ENCODE measurements at places on chromosomes 16 and 17.

DNA sequence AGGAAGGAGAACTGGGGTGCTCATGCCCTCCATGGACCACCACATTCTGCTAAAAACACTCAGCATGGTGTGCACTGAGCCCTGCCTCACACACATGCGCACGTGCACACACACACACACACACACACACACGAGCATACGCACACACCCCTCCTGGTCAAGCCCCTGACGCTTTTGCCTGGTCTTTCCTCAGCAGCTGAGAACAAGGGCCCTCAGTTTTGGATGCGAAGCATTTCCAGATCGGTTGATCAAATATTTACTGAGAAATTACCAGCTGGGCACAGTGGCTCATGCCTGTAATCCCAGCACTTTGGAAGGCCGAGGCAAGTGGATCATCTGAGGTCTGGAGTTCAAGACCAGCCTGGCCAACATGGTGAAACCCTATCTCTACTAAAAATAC is 20.1 kb upstream of the RAI1 start:
- DNase-seq, result no peak

- DNase-seq, result peak; percentile 18
Measured at GRCh38 chr17:31488264-31488981, 96.9 kb downstream of the RAB11FIP4 start.

DNA sequence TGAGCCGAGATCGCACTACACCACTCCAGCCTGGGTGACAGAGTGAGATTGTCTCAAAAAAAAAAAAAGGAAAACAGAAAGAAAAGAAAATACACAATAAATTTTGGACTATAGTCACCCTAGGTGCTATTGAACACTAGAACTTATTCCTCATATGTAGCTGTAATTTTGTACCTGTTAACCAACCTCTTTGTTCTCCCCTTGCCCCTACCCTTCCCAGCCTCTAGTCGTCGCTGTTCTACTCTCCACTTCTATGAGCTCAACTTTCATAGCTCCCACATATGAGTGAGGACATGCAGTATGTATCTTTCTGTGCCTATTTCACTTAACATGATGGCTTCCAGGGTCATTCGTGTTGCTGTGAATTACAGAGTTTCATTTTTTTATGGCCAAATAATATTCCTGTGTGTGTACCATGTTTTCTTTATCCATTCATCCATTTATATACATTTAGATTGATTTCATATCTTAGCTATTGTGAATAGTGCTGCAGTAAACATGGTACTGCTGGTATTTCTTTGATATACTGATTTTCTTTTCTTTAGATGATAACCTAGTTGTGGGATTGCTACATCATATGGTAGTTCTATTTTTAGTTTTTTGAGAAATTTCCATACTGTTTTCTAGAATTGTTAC is 28.3 kb downstream of the VPS35L start:
- DNase-seq, result peak; percentile 58

GRCh38 chr17:61396586-61397085 is 3.0 kb upstream of the TBX2 start:
- no peak for DNase-seq

GRCh38 chr17:62712171-62712581 is 84.7 kb downstream of the MRC2 start:
- no peak for DNase-seq

- DNase-seq, result no peak
Measured at GRCh38 chr16:68000450-68000849, 1.2 kb upstream of the DPEP2 start.

- DNase-seq, result no peak
Measured at GRCh38 chr17:37492167-37492566, 2.5 kb downstream of the DUSP14 start.

GRCh38 chr17:39791111-39791992 is 53.6 kb downstream of the GRB7 start:
- DNase-seq, result no peak

- no peak for DNase-seq
Measured at GRCh38 chr17:13004336-13004735, 13.5 kb downstream of the ELAC2 start.

DNA sequence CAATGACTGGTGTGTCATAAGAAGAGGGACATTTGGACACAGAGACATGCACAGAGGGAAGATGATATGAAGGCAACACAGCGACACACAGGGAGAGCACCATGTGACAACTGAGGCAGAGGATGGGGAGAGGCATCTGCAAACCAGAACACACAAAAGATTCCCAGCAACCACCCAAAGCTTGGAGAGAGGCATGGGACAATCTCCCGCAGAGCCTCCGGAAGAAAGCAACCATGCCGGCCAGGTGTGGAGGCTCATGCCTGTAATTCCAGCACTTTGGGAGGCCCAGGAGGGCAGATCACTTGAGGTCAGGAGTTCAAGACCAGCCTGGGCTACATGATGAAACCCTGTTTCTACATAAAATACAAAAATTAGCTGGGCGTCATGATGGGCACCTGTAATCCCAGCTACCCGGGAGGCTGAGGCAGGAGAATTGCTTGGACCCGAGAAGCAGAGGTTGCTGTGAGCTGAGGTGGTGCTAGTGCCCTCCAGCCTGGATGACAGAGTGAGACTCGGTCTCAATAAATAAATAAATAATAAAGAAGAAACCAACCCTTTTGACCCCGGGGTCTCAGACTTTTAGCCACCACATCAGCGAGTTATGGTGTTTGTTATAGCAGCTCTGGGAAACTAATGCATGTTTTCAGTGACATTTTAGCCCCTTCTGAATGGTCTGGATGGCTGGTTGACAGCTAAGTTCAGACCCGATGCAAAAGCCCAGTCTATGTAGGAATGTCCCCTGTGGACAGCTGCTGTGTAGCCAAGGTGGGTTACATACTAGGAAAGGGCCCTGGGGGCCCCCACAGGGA is 13.8 kb upstream of the PLCG2 start:
- no peak for DNase-seq

DNA sequence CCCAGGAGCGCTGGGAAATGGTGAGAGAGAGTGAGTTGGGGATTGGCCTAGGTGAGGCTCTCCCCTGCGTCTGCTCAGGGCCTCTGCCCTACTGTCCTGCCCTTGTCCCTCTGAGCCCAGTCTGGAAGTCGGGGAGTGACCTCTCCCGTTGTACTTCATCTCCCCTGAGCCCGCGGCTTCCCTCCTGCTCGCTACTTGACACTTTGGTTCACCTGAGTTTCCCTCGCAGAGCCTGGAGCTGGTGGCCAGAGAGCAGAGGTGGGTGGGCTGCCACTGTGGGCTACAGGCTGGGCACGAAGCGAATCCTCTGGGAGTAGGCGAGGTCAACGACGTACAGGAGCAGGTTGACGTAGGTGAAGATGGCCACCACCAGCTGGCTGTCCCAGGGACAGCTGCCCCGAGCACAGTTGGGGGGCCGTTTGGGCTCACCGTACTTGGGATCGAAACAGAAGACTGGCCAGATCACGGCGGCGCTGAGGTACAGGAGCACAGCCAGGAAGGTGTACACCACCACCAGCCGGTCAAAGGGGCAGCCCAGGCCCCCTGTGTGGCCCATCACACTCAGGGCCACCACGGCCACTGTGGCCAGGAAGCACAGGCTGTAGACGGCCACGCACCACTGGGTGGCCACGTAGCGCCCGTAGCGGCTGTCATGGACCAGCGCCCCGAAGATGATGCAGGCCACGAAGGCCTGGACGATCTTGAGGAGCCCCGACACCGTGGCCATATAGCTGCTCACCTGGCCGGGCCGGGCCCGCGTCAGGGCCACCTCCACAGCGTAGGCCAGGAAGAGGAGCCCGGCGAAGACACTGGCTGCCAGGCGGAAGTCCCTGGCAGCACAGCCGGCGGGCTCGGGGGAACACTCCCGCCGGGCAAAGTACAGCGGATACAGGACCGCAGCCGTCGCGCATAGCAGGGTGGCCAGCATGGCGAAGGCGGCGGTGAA is 3.7 kb upstream of the PYCR1 start:
- DNase-seq, result no peak

GRCh38 chr17:34099859-34100515 is 155.1 kb upstream of the CCL2 start:
- DNase-seq, result no peak

GRCh38 chr17:79088247-79088996 is 13.8 kb downstream of the ENGASE start:
- no peak for DNase-seq

GRCh38 chr16:3009568-3010390 is 2.9 kb upstream of the CLDN9 start:
- no peak for DNase-seq

GRCh38 chr16:68486502-68487202 is 38.3 kb upstream of the SMPD3 start:
- no peak for DNase-seq

DNA sequence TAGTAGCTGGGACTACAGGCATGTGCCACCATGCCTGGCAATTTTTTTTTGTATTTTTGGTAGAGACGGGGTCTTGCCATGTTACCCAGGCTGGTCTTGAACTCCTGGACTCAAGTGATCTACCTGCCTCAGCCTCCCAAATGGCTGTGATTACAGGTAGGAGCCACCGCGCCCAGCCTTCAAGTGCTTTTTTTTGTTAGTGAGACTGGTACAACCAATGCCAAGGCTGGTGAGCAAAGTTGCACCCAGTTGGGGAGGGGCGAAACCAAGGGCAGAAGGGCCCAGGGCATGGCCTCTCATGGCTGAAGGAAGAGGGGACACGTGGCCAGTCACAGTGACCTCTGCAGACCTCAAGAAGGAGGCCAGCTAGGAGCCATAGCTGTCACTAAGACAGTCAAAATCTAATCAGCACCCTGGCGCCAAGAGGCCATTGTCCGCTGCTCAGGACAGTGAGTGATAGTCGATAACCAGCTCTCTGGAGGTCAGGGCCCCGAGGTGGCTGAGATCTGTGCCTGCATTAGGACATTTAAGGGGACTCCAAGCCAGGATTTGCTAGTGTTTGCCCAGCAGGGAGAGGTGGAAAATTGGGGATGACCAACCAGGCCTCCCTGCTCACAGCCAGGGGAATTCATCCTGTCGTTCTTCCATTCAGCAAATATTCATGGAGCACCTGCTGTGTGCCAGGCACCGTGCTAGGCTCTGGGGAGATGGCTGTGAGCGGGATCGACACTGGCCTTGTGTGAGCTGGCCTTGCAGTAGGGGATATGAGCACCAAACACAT is 10.2 kb downstream of the IL4R start:
- DNase-seq, result no peak

DNA sequence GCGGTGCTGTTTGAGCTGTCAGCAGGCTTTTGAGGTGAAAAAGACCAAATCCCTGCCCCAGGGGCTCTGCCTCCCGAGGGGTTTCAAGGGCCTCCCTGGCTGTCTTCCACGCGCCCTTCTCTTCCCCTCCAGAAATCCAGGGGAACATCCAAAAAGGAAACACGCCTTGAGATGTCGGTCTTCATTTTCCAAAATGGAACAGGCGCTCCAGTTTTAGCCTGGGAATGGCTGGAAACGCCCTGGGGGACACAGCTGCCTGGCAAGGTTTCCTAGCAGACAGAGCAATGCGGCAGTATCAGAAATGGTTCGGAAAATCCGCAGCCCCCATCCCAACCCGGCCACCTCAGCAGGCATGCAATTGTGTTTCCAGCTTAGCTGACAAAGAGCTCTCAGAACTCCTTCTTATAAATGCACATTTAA is 16.6 kb upstream of the LITAF start:
- DNase-seq, result no peak

DNA sequence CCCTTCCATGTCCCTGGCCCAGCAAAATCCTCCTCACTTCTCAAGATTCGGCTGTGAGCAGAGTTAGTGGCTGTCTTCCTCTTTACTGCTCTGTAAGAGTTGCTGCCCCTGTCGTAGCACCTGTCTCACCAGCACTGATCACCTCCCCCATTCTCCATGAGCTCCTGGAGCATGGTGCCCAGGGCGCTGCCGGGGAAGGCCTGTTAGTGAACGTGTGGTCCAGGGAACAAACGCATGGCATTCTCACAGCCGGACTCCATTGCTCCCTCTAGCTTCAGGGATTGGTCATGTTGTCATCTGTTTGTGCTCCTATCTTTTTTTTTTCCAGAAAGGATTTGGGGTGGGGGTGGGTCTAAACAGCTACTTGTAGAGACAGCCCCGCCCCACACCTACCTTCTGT is 141.2 kb downstream of the CMIP start:
- peak; percentile 21 for DNase-seq

DNA sequence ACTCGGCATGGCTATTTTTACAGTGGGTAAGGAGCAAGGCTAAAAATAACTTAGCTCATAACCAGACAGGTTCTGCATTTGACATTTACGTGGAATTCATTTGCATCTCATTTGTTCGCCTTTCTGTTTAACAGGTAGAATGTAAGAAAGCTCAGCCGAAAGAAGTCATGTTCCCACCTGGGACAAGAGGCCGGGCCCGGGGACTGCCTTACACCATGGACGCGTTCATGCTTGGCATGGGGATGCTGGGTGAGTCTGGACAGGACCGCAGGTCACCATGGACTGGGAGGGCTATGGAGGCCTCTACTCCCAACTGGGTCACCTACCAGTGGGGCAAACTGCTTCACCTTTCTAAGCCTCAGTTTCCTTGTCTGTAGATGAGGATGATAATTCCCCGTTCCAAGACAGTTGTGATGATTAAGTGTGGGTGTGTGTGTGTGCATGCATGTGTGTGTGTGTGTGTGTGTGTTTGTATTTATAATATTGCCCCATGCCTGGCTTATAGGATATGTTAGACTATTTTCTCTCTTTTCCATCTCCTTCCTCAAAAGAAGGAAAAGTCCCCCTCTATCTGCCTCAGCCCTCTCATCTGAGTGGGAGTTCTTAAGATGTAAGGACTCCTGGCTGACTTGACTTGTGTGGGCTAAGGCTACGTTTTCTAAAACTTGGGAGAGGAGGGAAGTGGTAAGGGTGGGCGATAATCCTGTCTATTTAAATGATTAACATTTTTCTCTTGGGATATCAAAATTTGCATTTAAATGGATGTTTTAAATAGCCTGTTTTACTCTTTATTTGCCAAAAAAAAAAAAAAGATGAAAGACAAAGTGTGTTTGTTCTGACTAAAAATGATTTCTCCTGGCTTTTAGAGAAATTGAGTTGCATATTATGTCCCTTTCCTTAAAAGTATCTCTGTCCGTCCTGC is 129.0 kb downstream of the CCDC182 start:
- DNase-seq, result no peak

- DNase-seq, result peak; percentile 60
Measured at GRCh38 chr17:40419559-40420331, 2.0 kb upstream of the TOP2A start.

- peak; percentile 5 for DNase-seq
Measured at GRCh38 chr16:49084628-49085390, 196.8 kb downstream of the CBLN1 start.

GRCh38 chr17:28041844-28042656 is 427 bp upstream of the NLK start:
- no peak for DNase-seq

DNA sequence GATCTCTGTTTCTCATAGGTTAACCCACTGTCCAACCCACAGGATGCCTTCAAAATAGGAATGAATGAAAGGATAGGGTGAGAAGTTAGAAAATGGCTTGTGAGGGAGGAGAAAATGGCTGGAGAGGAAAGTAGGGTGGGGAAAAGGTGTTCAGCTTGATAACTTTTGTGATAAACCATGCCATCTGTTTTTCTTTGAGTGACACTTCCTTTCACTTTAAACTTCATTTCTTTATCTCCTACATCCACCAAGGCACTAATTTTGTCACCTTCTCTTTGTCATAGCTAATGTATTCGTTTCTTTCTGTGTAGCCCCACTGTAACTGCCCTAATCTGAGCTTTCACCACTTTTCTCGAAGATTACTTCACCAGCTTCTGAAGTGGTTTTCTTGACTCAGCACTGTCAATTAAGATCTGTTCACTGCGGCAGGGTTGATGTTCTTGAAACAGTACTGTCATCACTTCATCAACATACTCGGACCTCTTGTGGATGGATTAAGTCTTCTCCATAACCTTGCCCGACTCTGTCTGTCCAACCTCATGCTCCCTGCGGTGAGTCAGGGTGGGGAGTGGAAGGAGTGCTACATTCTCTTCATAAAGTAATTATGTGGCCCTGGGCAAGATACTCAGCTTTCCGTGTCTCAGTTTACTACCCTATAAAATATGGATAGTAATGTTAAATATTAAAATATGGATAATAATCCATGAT is 5.5 kb upstream of the KRT10 start:
- DNase-seq, result no peak
